ENCODE measurements at places on chromosomes 6 and 20. TPM values are rescaled to one million over a fixed set of nuclear protein-coding genes. Genes with fewer than 3 reads are reported as not detected.

GRCh38 chr6:139710556-139710955, 336.1 kb upstream of the CITED2 start:
- no peak for DNase-seq

GRCh38 chr20:24833592-24833991, 115.5 kb upstream of the CST7 start:
- DNase-seq, result no peak

GRCh38 chr6:21201637-21202350, 391.8 kb upstream of the SOX4 start:
- DNase-seq, result no peak

GRCh38 chr6:42509256-42509655, 54.6 kb upstream of the UBR2 start:
- no peak for DNase-seq

DNA sequence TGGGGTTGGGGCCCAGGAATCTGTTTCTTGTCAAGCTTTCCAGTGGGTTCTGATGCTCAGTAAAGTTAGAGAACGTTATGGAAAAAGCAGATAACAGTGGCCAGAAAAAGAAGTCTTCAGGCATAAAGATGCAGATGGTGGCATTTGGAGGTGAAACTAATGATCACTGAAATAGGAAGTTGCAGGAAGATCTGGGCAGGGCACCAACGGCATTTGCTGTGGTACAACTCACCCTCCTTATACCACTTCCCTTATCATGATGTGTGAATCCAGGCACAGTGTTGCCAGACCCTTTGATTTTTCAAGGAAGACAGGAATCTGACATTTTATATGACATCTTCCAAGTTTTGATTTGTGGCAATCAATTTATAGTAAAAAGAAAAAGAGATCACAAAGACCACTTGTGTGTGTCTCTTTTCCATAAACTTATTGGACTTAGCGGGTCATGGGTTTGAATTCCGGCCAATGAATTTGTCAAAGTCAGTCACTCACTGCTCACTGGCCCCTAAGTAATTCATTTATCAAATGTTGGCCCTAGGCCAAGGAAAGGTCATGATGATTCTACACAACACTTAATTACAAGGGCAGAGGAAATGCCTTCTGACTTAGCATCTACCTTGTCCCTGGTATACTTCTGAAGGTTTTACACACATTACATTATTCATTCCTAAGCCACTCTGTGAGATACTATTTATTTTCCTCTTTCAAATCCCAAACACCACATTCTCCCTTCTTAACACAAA, 37.6 kb downstream of the LAMP5 start:
- no peak for DNase-seq

GRCh38 chr6:148591656-148592055, 155.2 kb upstream of the UST start:
- no peak for DNase-seq

- DNase-seq, result no peak
Measured at GRCh38 chr6:108805611-108806167, 42.5 kb upstream of the ARMC2 start.

GRCh38 chr6:160111806-160112205, 9.8 kb upstream of the SLC22A1 start:
- no peak for DNase-seq

- DNase-seq, result no peak
Measured at GRCh38 chr20:8089668-8090067, 42.4 kb upstream of the PLCB1 start.

GRCh38 chr6:54419885-54420284, 111.6 kb downstream of the TINAG start:
- peak; percentile 26 for DNase-seq

GRCh38 chr6:106281088-106281487, 44.5 kb downstream of the ATG5 start:
- no peak for DNase-seq

GRCh38 chr6:36980876-36981619, 4.9 kb downstream of the MTCH1 start:
- no peak for DNase-seq

DNA sequence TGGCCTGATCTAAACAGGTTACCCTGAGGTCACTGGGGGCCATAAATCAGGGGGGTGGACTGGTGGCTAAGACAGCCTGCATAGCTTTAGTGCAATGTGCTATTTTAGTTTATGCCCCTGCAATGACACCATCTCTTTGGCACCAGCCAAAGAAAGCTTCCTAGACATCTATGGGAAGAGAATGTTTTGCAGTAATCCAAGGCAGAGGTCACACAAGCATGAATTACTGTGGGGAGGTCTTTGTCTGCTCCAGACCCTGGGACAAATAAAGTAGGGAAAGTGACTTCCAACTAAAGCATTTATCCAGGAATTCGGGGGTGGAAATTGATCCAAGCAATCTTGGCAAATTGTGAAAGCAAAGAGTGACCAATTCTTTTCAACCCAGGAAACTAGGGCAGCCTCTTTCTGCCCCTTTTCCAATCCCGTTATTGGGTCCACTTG, 5.3 kb downstream of the RIPOR2 start:
- DNase-seq, result no peak

- no peak for DNase-seq
Measured at GRCh38 chr6:6689400-6690143, 101.1 kb downstream of the LY86 start.

GRCh38 chr6:144394210-144394609, 109.1 kb downstream of the UTRN start:
- no peak for DNase-seq

DNA sequence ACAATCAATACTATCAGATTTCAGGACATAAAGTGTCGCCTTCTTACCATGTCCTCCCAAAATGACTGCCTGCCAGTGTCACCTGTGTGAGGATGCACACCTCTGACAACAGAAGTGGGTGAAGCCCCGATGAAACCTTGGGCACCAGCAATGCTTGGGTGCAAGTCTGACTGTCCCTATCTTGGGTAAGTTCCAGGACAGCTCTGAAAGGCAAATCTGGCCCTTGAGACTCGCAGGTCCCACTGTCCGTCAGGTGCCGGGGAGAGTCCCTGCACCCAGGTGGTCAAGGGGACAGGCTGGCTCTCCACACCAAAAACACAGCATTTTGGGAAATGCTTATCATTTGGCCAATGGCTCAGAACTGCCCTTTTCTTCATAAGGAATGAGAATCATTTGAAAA, 43.3 kb downstream of the EZR start:
- DNase-seq, result no peak

- DNase-seq, result no peak
Measured at GRCh38 chr6:166344240-166344639, 1.9 kb upstream of the SFT2D1 start.

- DNase-seq, result no peak
Measured at GRCh38 chr20:32396646-32397160, 38.6 kb downstream of the ASXL1 start.

DNA sequence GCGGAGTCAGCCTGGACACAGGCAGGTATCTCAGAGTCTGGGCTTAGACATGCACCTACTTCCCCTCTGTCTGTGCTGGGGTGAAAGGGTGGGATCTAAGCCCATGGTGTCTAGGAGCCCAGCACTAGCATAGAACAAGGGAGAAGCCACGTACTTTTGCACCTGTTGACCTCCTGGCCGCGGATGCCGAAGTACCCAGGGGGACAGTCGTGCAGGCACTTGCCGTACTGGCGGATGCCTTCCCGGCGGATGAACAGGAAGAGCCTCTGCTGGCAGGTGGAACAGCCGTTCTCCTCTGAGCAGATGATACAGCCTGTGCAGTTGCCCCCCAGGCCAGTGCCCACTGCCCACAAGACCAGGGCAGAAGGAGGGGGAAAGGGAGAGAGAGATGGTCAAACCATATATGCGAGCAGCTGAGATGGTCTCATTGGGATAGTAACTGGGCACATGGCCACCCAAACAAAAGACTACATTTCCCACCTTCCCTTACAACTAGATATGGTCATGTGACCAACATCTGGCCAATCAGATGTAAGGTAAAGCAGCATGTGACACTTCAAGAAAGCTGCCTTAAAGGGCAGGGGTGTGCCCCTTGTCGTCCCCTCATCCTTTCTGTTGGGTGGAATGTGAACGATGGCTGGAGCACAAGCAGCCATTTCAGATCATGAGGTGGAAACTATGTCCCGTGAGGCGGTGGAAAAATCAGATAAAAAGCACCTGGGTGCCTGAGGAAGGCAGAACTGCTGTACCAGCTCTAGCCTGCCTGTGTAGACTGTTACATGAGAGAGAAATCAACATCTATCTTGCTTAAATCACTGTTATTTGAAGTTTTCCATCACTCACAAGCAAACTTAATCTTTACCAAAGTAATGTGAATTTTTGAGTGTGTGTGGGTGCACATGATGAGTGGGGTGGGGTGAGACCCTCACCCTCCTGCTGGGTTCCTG, 34.0 kb downstream of the RSPO4 start:
- DNase-seq, result no peak

- DNase-seq, result no peak
Measured at GRCh38 chr6:166999884-167000253, 672 bp downstream of the CEP43 start.

DNA sequence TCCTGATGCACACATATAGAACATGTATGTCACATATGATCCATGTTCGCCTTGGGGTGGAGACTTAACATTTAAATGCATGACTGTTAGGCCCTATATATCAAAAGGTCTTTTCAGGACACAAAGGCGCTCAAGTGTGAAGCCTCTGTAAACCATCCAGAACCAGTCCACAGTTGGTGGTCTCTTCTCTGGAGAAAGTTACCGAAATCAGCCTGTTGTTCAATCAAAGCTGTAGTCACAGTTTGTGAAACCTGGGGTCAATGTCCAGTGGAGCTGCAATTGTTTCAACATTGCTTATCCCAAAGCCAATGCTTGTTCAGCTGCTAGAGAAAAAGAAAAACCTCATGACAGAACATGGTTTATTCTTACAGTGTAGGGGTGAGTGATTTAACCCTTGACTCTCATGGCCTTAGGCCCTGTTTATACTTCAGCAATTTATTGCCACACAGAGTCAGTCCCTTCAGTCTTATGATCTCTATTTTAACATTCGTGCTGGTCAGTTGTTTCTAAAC, 193.6 kb upstream of the CST7 start:
- DNase-seq, result no peak

- DNase-seq, result no peak
Measured at GRCh38 chr20:19449051-19449450, 236.6 kb downstream of the SLC24A3 start.

GRCh38 chr6:10382322-10382721, 32.6 kb downstream of the TFAP2A start:
- DNase-seq, result no peak

DNA sequence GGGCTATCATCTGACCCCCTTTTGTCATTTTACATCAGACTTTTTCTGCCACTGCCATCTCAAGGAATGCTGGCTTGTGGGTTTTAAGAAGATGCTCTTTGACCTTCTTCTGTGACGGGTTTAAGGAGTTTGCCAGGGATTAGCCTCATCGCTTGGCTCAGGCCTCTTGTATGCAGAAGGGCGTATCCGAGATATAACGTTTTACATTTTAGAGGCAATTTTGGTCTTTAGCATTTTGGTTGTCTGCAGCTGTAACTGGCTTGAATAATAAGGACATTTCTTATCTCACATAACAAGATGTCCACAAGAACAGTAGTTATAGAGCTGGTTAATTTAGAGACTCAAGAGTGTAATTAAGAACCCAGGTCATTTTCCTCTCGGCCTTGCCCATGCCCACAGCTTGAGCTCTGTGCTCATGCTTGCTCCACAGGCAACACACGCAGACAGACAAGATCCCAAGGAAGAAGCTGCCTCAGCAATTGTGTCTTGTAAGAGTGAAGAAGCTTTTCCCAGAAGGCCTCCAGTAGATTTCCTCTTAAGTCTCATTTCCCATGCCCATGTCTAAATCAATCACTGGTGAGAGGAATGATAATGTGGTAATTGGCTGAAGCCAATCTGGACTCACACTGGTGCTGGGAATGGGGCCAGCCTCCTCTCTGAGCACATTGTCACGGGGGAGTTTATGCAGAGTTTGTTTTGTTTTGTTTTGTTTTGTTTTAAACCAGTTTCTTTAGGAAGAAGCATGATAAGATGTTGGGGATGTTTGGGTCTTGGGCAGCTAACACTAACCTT, 36.8 kb downstream of the PTCHD4 start:
- DNase-seq, result no peak

DNA sequence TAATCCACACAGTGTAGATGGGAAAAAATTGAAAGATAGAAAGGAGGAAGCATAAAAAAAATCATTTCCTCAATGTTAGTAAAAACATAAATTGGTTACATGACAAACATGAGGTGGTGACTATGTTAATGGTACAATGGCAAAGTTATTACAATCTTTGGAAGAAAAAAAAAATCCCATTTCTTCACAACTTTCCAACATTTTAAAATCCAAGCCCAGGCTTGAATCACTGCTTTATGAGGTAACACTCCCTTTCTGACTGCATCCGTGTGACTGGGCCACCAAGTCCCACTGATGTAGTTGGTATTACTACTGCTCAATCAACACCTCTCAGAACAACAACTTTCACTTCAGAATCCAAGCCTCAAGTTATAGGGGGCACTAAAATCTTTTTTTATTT, 160.4 kb downstream of the BTBD9 start:
- DNase-seq, result no peak

- DNase-seq, result no peak
Measured at GRCh38 chr20:3679749-3680700, 1.8 kb downstream of the ADAM33 start.

DNA sequence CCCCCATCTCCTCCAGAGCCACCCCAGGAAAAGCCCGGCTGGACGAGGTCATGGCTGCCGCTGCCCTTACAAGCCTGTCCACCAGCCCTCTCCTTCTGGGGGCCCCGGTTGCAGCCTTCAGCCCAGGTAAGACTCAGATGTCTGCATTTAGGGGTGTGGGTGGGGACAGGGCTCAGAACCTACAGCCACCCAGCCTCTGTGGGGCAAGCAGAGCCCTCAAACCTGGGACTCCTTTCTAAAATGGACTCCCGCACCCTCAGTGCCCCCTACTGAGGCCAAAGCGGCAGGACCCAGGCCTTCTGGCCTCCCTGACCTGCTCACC, 1.7 kb downstream of the SLC2A4RG start:
- DNase-seq, result no peak

GRCh38 chr20:58995461-58996225, 11.4 kb downstream of the CTSZ start:
- no peak for DNase-seq

Gene TEAD3
- 75.7 TPM for polyA plus RNA-seq

Gene PDYN
- polyA plus RNA-seq, result not detected

Gene PAX1
- 1.9 TPM for polyA plus RNA-seq

Gene PRPH2
- 2.6 TPM for polyA plus RNA-seq

Gene TGM3
- 0.25 TPM for polyA plus RNA-seq

Gene TMEM217
- polyA plus RNA-seq, result 0.71 TPM

Gene PPP1R14C
- 55.8 TPM for polyA plus RNA-seq

Gene PGC
- polyA plus RNA-seq, result not detected

Gene NMBR
- polyA plus RNA-seq, result 0.13 TPM

Gene BHLHE23
- not detected for polyA plus RNA-seq

Gene PRSS16
- polyA plus RNA-seq, result 0.27 TPM

Gene WFDC12
- not detected for polyA plus RNA-seq

Gene KCNG1
- polyA plus RNA-seq, result 0.32 TPM

Gene CCN2
- polyA plus RNA-seq, result 27.2 TPM

Gene SRC
- polyA plus RNA-seq, result 16.6 TPM

Gene ANGPT4
- 0.04 TPM for polyA plus RNA-seq

Gene LHFPL5
- polyA plus RNA-seq, result not detected

Gene BEND6
- polyA plus RNA-seq, result 0.77 TPM

Gene KCNQ2
- polyA plus RNA-seq, result 3.5 TPM

Gene HLA-DRA
- polyA plus RNA-seq, result 27.8 TPM

Gene AVP
- polyA plus RNA-seq, result not detected
